HCT116 (cell line): ENCODE measurements at places on chromosomes 2 and 18. TPM values are rescaled to one million over a fixed set of nuclear protein-coding genes. Genes with fewer than 3 reads are reported as not detected.

STON1 gene
- 1.4 TPM for total RNA-seq

AGXT gene
- 0.34 TPM for total RNA-seq

DNA sequence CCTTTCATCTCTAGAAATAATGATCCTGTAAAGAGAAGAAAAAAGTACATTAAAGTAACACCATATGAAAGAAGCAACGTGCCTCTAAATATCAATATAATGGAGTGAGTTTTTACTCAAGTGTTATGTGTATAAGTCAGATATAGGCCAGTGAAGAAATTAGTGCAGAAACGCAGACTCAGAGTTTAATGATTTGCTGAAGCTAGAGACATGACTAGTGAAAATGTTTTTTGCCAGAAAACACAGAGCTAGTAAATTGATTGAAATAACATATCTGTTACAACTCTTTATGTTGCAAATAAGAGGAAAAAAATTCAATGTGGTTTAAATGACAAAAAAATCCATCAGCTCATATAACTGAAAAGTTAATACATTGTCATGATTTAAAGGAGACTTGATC, 217.2 kb upstream of the NXPH2 start:
- no peaks in the 10 kb centered on the region for H3K27me3 ChIP-seq
- H3K4me3 ChIP-seq, result no peak overlapping the region
- H3K36me3 ChIP-seq, result no peaks in the 10 kb centered on the region
- no peak for DNase-seq
- H3K4me1 ChIP-seq, result peaks cover 16% of the 10 kb centered on the region
- no peak overlapping the region for H3K27ac ChIP-seq

GRCh38 chr2:134459706-134460406, 206.0 kb downstream of the MGAT5 start:
- no peak overlapping the region for H3K27ac ChIP-seq
- DNase-seq, result no peak
- H3K4me3 ChIP-seq, result no peak overlapping the region
- no peaks in the 10 kb centered on the region for H3K4me1 ChIP-seq
- H3K27me3 ChIP-seq, result no peaks in the 10 kb centered on the region

DNA sequence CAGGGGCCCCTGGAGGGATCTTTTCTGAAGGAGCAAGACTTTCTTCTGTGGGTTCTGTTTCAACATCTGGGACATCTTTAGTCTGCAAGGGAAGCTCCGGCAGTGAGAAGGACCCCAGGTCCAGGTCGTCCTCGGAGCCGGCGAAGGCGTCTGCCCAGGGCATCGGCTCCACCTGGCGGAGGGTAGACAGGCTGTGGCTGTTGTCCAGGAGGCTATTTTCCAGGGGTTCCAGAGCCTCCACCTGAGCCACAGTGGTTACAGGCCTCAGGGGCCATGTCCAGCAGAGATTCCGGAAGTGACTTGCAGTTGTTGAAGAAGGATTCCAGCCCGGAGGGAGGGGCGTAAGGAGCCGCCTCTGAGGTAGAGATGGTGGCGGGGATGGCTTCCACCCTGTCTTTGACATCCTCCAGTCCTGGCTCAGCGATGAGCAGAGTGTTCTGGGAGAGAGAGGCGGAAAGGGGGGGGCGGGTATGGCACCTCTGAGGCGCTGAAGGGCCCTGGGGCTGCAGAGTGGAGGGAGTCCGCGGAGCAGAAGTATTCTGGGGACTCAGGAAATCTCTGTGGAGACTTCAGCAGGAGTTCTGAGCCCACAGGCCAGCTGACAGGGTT, 891.3 kb upstream of the LRRTM1 start:
- H3K4me1 ChIP-seq, result no peaks in the 10 kb centered on the region
- no peak overlapping the region for H3K4me3 ChIP-seq
- H3K36me3 ChIP-seq, result no peaks in the 10 kb centered on the region
- H3K27ac ChIP-seq, result no peak overlapping the region

- H3K4me3 ChIP-seq, result no peak overlapping the region
- no peaks in the 10 kb centered on the region for H3K36me3 ChIP-seq
- no peaks in the 10 kb centered on the region for H3K27me3 ChIP-seq
Observed at GRCh38 chr2:75589391-75590105, 28.8 kb upstream of the EVA1A start.

- DNase-seq, result no peak
- H3K4me1 ChIP-seq, result no peaks in the 10 kb centered on the region
- no peak overlapping the region for H3K4me3 ChIP-seq
- H3K27me3 ChIP-seq, result no peaks in the 10 kb centered on the region
- no peaks in the 10 kb centered on the region for H3K36me3 ChIP-seq
- H3K27ac ChIP-seq, result no peak overlapping the region
Observed at GRCh38 chr2:196336207-196336606, 164.8 kb upstream of the STK17B start.

- DNase-seq, result no peak
- H3K4me1 ChIP-seq, result no peaks in the 10 kb centered on the region
- no peak overlapping the region for H3K4me3 ChIP-seq
- H3K36me3 ChIP-seq, result no peaks in the 10 kb centered on the region
- H3K27ac ChIP-seq, result no peak overlapping the region
Observed at GRCh38 chr2:57119141-57119540, 927.5 kb upstream of the VRK2 start.

GRCh38 chr2:131093696-131094462, 619 bp upstream of the FAM168B start:
- H3K4me3 ChIP-seq, result peak overlapping the region; percentile 75
- H3K27ac ChIP-seq, result peak overlapping the region; percentile 98
- peaks cover 13% of the 10 kb centered on the region; the same call in 1 of the 2 replicates for H3K36me3 ChIP-seq
- no peak for DNase-seq
- H3K27me3 ChIP-seq, result no peaks in the 10 kb centered on the region
- H3K4me1 ChIP-seq, result peaks cover 3% of the 10 kb centered on the region; the same call in 1 of the 2 replicates

DNA sequence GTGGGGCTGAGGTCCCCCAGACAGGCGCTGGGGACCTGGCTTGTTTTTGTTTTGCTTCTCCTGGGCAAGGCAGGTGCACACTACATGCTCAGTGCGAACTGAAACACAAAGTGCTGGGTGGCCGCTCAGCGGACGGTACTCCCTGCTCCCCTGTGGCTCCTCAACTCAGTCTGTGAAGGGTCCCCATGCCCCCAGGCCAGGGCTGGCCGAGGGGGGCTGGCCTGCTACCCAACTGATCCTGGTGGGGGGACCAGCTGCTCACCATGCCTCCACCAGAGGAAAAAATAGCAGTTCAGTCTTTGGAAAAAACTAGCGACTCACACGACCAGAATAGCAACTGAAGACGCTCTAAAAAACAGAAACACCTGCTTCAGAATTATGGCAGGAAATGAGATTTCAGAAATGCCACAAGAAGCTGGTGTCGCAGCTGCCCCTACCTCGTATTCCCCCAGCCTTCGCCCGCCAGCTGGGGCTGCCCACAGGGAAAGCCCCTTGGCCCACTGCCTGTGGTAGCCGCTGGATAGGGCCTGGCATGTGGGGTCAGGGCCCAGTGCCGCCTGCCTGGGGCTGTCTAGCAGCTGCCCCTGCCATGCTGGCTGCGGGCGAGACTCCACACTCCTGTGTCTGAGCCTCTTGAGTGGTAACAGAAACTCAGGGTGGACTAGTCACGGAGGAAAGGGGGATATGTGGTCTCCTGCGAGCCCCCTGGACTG, 43.7 kb downstream of the MEX3C start:
- no peak overlapping the region for H3K27ac ChIP-seq
- H3K4me3 ChIP-seq, result no peak overlapping the region
- no peaks in the 10 kb centered on the region for H3K36me3 ChIP-seq
- no peak for DNase-seq
- H3K27me3 ChIP-seq, result no peaks in the 10 kb centered on the region
